ENCODE measurements at places on chromosomes 6 and 20.

GRCh38 chr6:41691426-41692079, 43.9 kb downstream of the TFEB start:
- no peak for DNase-seq

GRCh38 chr20:3173610-3174441, 477 bp upstream of the LZTS3 start:
- peak; percentile 44 for DNase-seq

DNA sequence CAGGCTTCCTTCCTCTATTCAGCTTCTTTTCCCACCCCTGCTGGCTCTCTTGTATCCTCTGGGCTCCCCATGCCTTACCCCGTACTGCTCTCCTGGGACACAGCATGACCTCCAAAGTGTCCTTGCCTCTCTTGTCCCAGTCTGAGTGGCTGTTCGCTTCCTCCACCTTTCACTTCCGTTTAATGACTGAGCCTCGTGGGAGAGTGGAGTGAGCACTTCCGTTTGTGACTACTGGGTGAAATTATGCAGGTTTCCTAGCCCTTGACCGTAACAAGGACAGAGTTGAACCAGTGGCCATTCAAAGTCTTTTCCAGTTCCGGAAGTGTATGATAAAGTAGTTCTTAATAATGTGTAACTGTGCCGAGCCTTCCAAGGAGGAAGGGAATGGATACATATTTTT, 109.2 kb downstream of the ARID1B start:
- DNase-seq: no peak

GRCh38 chr6:167709196-167709595, 117.5 kb upstream of the AFDN start:
- no peak for DNase-seq

DNA sequence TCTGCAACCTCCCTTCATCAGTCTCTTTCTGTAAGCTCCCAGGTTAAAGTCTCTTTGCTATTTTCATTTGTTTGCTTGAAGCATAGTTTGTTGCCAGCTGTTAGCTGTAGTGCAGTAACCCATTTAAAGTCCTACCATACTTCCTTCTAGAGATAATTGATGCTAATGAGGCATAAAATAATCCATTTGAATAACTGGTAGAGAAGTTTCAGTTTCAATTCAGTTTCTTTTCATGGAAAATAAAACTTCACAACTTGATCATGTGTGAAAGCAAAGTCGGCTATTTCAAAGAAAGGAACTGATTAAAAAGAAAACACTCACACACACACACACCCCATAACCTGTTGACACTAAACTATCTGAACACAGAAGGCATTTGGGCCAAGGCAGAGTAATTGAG, 68.5 kb upstream of the TENT5A start:
- no peak for DNase-seq

GRCh38 chr6:111812060-111813038, 60.9 kb downstream of the FYN start:
- no peak for DNase-seq

DNA sequence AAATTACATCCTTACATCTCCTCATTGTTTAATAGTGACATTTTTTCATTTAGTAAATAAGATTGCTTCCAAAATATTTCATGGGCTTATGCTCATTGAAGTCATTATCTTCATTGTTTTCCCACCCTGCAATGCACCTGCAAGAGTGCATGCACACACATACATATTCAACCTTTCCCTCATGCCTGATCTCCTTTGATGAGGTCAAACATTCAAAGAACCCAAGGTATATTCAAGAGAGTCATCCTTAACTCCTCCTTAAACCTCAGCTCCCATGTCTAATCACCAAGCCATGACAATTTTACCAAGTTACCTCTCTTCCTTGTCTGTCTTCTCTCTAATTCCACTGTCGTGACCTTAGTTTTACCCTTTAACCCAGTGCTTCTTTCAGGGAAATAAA, 56.5 kb downstream of the HIVEP2 start:
- DNase-seq: no peak

- DNase-seq: peak; percentile 82
These were observed at the start of gene OGFRL1 for GRCh38 chr6:71288228-71289038. TSS of gene OGFRL1 (plus strand) at chr6:71288811. CDS start at chr6:71288937, 126 bp downstream.

DNA sequence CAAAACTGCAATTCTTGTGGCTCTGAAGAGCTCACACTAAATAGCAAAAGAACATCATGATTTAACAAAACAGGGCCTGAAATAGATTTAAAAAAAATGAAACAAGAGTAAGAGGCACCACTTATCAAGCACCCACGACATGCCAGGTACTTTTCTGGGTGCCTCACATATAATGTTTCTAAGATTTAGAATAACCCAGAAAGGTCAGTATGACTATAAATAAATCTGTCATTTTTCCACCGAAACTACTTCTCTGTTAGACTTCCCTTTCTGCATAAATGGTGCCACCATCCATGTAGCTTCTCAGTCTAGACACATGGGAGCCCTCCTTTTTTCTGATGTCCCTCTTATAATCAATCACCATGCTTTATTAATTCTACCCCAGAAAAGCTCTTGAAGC, 652.4 kb upstream of the CHD6 start:
- no peak for DNase-seq

- DNase-seq: no peak
These were observed 10.8 kb upstream of the FYN start for GRCh38 chr6:111884068-111884467.

- no peak for DNase-seq
These were observed 63.0 kb downstream of the CHMP4B start for GRCh38 chr20:33874129-33874528.

All from C1 segment of cervical spinal cord (tissue), 14 donors.